Left forelimb (tissue), 1 donor: ENCODE measurements at places on chromosomes 4 and X.

DNA sequence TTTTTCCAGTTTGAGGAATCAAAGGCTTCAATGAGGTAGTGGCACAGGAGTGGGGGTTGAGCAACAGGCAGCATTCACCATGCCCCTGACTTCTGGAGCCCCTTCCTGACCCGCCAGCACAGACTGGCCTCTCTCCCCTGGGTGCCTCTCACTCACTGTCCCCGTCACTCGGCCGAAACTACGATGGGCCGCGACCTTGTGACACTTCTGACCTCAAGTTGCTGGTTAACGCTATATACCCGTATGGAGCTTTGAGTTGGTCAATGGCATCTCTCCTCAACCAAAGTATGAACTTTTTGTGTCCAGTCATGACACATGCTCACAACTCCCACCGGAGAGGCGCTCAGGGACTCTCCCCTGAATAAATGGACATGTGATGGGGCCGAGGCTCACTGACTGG lies 72.1 kb downstream of the IRF2 start:
- DNase-seq: no peak

DNA sequence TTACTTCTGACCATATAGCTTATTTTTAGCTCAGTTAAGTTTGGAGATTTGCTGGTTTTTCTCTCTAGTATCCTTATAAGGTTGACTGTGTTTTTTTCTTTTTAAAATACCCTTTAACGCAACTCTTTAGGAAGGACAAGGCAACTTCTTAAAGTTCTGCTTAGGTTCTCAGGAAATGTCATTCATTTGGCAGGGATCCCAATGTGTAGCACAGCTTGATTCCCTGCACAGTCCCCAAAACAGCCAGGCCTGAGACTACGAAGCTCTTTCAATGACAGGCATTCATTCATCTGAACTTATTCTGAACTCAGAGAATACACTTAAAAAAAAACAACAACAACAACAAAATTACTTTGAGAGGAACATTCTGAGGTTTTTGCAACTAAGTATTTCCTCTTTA lies 1765.8 kb downstream of the PCDH7 start:
- no peak for DNase-seq

- no peak for DNase-seq
These were observed 63.1 kb downstream of the ACOX3 start for GRCh38 chr4:8377103-8378075.

DNA sequence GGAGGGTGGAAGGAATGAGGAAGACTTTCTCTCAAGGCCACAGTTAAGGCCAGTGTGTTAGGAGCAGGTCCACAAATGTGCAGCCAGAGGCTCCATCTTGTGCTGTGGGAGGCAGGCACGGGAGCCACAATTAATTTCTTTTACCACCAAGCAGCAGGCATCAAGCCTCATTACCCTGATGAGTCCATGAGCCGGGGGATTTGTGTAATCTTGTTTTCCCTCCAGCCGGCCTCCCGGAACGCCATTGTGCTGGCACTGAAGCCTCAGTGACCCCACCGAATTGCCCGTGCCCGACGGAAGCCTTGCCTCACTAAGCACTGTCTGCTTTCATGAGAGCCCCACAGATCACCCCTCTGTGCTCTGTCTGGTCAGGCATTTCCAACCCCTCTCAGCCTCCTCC lies 154.7 kb upstream of the STX18 start:
- DNase-seq: no peak

DNA sequence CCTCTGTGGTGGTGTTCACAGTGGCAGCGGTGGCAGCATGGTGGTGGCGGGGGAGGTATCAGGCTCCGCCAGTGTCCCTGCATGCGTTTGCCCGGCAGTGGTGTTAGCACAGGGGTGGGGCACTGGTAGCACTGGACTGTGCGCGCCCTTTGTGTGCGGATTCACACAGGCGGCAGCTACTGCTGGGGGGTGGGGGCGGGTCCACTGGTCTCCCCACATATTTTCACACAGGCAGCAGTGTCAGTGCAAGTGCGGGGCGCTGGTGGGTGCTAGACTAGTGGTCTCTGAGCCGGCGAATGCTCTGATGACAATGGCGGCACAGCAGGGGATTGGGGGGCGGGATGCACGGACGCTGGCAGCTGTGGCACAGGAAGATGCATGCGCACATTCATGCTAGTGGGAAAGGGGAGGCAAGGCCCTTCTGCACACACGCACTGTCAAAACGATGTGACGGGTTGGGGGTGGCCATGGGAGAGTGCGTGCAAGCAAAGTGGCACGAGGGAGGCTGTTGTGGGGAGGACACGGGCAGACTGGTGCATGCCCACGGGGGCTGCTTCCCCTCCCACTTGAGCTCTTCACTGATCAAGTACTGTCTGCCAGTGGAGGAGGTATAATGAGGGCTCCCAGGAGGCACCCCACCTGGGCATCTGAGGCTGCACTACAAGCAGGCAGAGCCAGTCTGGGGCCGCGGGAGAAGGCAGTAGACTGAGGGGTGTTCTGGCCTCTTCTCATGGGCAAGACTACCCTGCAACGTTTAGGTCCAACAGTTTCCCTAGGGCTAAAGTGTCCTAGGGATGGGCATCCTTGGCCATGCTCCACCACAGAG lies 53.0 kb downstream of the POF1B start:
- DNase-seq: no peak

GRCh38 chr4:106340774-106341173 lies 24.4 kb downstream of the AIMP1 start:
- no peak for DNase-seq

GRCh38 chr4:150265806-150266205 lies 187.6 kb downstream of the DCLK2 start:
- no peak for DNase-seq

DNA sequence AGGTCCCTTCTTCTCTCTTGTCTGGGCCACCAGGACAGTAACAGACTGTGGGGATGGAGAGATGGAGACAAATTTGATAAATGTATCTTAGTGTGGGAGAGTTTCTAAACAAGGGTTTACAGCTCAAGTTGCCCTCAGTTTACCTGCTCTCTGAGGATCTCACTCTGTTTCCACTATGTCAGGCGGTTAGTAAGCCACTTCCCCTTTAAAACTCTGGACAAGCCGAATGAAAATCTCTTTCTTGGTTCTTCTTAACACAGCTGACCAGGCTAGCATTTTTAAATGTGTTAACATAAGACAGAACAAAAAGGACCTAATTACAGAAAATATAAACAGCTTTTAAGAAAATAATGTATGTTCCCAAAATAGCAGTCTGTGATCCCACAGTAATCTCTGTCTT lies 2.9 kb upstream of the SCARB2 start:
- no peak for DNase-seq

DNA sequence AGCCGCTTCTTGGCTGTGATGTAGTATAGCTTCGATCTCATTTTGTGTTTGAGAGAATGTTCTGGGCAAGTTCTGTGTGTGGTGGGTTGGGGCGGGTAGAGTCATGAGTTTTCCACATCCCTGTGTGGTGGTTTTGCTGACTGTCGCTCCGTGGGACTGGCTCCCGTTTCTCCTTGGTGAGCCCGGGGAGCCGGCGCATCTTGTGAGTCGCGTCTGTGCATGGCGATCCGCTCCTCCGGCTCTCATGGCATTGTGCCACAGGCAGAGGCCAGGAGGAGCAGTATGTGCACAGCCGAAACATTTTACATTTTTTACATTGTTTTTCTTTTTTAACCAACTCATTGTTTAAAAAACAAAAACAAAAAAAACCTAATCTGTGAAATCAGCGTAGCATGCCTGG lies 27.7 kb upstream of the TBC1D14 start:
- no peak for DNase-seq

DNA sequence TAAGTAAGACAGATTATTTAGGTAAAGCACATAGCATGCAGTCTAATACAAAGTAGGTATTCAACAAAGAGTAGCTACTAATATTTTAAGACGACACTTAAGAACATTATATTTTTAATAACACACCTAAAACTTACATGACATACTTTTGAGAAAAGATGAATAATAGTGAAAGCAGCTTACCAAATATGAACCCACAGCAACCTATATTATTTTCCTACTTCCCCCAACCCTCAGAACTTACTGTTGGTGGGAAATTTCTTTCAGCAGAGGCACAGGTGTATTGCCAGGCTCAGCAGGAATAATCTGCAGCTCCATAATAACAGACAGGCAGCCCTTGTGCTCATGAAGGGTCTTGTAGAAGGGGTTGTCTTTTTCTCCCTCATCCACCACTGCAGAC lies 498.9 kb downstream of the GLUD2 start:
- no peak for DNase-seq

DNA sequence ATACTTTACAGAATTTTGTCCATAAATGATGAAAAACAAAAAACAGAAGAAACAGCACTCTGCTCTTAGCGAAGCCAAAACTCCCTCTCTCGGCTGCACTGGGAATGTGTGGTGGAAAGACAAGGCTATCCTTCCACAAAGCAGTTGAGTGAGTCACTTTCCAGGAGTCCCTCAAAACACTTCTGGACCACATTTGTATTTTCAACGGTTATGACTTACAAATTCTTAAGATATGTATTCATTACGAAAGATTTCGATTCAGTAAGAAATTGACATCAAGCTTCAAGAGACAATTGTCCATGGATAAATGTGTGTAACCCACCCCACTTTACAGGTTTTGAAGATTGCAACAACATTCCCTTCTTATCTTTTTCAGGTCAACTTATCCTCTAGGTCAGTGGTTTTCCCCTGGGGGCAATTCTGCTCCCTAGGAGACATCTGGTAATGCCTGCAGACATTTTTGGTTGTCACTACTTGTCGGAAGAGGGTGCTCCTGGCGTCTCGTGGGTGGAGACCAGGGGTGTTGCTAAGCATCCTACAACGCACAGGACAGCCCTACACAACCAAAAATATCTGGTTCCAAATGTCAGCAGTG lies 66.7 kb upstream of the MTNR1A start:
- DNase-seq: no peak

DNA sequence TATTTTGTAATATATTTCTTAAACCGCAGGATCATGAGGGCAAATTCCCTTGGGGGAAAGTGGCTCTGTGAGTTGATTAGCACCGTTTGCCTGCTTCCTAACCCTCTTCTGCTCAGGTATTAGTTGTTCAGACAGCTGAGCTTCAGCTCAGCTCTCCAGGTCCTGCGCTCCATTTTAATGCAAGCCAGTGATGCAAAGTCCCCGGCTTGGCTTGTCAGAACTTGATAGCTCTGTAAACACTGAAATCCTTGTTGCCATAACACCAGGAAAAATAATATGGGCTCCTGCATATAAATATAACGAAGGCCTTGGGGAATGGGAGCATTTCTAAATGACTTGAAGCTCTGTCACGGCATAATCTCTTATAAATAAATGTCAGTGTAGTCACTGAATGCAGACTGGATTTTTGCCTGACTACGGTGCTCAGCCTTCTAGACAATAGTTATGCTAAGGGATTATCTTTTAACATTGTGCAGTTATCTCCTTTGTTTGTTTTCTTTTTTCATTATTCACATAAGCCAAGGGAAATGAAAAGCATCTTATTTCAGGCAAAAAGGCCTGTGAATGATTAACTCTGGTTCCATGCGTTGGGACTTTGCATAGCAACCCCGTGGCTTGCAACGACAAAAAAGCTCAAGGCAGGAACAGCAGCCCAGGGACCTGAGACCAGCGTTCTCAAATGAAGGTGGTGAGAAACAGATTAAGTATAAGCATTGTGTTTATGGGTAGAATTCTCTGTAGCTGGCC lies 253.2 kb downstream of the SPRY1 start:
- DNase-seq: no peak

DNA sequence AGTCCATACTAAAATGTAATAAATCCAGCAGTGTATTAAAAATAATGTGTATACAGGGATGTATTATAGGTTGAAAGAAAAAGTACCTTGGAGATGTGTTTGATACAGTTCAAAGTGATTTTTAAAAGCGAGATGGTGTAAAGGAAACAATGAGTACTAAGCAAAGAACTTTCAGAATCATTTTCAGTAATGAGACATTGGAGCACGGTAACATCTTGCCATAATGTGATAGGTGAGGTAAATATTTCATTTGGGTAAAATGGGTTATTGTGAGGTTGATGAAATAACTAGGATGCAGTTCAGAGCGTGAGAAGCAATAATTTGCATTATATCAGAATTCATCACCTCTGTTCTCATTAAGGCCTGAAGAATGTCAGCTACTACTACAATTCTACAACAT lies 25.9 kb downstream of the EIF2S3 start:
- DNase-seq: no peak

GRCh38 chr4:75637176-75637575 lies 6.8 kb upstream of the CDKL2 start:
- DNase-seq: no peak

DNA sequence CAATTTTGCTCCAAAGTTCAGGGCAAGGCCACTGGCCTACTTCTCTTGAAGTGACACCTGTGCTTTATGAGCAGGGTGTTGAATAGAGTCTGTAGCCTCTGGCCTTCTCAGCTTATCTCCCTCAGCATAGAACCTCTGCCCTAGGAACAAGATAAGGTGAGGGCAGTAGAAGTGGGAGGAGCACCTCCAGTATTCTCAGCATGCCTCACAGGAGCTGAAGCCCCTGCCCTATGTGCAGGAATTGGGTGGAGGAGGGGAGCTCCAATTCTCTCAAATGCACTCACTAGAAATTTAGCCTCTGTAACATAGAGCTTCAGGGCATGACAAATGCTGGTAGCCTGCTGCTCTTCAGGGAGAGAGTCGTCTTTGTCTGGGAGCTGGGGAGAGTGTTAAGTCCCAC lies 479.3 kb downstream of the IL1RAPL1 start:
- no peak for DNase-seq

GRCh38 chr4:16150716-16151115 lies 66.9 kb upstream of the PROM1 start:
- DNase-seq: no peak

- DNase-seq: no peak
These were observed 160.1 kb upstream of the NDST3 start for GRCh38 chr4:117874216-117874615.

DNA sequence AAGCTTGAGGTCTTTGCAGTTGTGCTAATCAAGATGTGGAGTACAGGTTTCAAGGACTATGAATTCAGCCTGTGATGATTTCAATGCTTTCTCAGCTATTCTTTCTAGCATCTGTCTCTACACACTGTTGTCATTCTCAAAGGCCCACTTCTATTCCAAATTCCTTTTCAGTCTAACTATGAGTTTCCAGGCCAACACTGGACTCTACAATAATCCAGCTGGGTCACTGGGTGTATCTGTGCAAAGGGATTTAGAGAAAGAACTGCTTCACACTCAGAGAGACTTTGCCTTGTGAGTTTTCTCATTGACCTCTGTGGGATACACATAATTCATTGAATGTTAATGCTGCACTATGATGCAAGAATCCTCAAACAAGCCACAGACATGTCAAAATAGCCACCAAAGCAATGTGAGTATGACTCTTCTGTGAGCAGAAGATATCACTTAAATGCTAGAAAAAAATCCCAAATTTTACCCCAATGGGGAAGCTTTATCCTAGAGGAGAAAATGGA lies 171.8 kb upstream of the CLNK start:
- no peak for DNase-seq

- no peak for DNase-seq
These were observed 11.6 kb upstream of the SASH3 start for GRCh38 chrX:129768186-129768585.

GRCh38 chr4:68432320-68432719 lies 14.9 kb upstream of the TMPRSS11E start:
- DNase-seq: no peak
